ENCODE measurements at places on chromosomes 6 and 20.

- DNase-seq: peak; percentile 84
Observed at GRCh38 chr6:150667977-150668716, 68.5 kb downstream of the PLEKHG1 start.

GRCh38 chr20:50056408-50056926, 56.5 kb downstream of the UBE2V1 start:
- no peak for DNase-seq

DNA sequence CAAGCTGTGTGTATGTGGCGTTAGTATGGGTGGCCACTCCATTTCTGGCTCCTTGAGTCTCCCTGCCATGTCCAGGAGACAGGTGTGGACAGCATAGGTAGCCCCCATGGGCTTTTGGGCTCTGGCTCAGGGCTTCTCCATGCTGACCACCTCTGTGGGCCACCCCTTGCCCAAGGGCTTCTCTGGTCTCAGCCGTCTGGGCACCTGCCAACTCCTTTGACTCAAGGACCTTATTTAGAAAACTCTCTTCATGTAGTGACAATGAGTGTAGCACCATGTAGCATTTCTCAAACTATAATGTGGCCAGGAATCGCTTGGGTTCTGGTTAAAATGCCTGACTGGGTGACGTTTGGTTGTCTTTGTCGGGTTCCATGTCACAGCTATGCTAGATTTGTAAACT, 5.1 kb upstream of the GTSF1L start:
- DNase-seq: no peak

DNA sequence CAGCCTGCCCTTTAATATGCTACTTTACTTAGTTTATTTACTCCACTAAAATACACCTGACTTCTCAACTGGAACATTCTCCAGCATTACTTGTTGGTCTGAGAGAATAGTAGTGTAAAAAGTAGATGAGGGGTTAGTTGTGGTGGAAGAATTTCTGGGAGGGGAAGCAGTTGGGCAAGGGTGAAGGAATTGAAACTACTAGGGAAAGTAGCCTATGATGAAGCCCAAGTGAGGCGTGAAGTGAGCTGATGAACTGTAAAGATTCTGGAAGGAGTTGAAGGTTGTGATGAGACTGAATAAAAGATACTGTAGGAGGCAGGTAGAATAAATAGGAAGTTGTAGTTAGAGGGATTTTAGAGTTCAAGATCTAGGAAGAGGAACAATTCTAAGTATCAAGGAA, 72.5 kb downstream of the ITCH start:
- DNase-seq: no peak

DNA sequence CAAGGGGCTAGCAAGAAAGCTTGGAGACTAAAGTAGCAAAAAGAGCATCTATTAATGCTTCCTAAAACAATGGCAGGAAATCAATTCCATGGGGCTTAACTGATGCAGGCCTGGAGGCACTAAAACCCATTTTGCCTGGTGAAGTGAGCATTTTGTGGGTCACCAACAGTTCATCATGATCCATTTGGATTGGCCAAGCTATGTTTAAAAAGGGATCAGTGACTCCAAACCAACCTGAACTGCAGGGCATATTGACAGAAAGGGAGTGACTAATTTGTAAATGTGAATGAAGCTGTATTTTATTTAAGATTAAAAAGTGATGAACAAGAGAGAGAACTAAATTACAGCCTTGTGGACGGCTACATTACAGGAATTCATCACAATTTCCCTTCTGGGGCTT, 132.0 kb downstream of the PCSK2 start:
- DNase-seq: no peak

DNA sequence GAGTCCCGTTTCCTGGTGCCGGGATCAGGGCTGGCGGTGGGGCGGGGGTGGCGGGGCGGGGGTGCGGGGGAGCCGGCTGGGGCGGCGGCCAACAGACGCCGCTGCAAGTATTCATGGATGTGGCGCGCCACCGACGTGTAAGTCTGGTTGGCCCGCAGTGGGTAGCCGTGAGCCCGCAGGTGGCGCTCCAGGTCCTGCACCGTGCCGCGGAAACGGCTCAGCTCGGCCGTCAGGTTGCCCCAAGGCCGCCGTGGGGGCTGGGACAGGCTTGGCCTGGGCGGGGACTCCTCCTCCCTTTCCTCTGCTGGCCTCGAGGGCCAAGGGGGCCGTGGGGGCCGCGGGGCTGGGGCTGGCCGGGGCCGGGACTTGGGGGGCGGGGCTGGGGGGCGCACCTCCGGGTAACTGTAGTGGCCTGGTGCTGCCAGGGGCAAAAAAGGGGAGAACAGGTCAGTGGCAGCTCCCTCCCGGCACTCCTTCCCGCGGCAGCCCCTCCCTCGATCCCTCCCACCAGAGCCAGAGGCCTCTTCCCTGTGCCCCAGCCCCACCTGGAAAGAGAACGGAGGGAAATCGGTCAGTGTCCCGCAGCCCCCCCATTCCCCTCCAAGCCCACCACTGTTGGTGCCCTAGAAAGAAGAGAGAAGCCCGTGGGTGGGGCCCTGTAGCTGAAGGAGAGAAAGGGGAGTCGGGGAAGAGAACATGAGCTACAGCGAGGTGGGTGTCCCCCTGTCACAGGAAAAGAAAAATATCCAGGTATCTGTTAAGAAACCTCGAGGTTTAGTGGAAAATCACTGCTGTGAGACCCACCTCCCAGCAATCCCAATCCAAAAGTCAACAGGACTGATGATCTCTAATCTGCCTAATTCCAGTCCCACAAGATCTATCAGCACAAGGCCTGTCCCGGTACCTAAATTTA, 21.3 kb downstream of the TNXB start:
- peak; percentile 82 for DNase-seq

- no peak for DNase-seq
Observed at GRCh38 chr6:16802071-16802470, 40.8 kb upstream of the ATXN1 start.

DNA sequence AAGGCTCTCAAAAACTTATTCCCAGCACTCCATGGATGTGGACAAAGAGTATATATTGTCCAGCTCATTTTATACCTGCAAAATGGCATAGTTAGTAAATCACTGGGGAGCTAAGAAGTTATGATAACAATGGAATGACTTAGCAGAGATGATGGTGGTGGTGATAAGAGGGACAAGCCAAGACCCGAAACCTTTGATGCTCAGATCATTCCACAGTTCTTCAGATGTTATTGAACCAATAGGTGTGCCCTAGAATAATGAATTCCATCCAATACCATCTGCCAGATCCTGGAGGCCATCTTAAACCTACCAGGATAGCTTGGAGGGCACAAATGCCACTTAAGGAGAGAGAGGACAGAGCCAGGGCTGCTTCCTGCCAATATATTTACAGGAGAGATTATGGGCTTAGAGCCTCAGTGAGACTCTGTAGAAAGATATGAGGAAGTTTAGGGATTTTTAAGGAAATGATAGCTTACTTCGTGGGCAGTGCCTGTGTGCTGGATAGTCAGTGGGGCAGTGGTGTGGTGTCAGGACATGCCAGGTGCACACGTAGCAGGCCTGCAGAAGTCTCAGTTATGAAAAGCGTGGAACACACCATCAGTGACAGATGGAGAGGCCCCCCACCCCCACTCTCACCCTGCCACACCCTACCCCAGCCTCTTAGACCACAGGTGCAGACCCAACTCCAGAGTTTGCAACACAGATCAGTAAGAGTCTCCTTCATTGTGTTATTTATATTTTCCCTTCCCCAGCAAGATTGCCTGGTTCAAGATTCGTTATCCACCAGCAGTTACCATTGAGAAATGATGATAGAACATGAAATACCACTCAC, 209.7 kb upstream of the SUPT3H start:
- DNase-seq: no peak

- peak; percentile 55 for DNase-seq
Observed at GRCh38 chr20:17617212-17617867, 47.5 kb downstream of the DSTN start.
